CD4-positive, alpha-beta T cell (primary cell): ENCODE measurements at places on chromosomes 1 and 21. TPM values are rescaled to one million over a fixed set of nuclear protein-coding genes. Genes with fewer than 3 reads are reported as not detected.

Gene LORICRIN
- not detected for total RNA-seq

Gene ZSWIM5
- 0.91 TPM for total RNA-seq

Gene GBP5
- 51.4 TPM for total RNA-seq

Gene NID1
- 0.08 TPM for total RNA-seq

Gene LENEP
- total RNA-seq = not detected

Gene PRR9
- total RNA-seq = not detected

Gene CR1L
- not detected for total RNA-seq

Gene FCRL2
- total RNA-seq = 0.20 TPM

Gene S100A7
- not detected for total RNA-seq

Gene AADACL3
- total RNA-seq = not detected

Gene C1QB
- not detected for total RNA-seq

- H3K27me3 ChIP-seq = peaks cover 5% of the 10 kb centered on the region
- no peak overlapping the region for H3K4me3 ChIP-seq
- H3K4me1 ChIP-seq = no peaks in the 10 kb centered on the region
- H3K36me3 ChIP-seq = no peaks in the 10 kb centered on the region
These were observed 6.9 kb downstream of the PTPRF start for GRCh38 chr1:43537423-43538142.

DNA sequence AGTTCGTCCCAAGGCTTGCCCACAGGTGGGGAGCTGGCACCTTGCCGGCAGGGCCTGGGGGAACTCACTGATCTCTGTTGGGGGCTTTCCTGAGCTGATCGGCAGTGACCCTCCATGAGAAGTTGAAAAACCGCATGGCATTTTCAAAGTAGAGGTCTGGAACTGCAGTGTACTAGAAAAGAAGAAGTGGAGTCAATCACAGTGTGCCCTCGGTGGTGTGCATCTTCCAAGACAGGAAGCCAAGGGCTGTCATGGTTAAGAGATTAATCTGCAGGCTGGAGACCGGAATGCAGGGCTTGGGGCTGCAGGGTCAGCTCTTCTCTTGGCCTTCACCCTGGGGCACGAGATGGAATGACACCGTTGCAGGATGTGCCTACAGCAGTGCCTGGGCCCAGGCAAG lies 56.8 kb downstream of the ECE1 start:
- no peaks in the 10 kb centered on the region for H3K27me3 ChIP-seq
- H3K4me3 ChIP-seq = no peak overlapping the region
- no peaks in the 10 kb centered on the region for H3K4me1 ChIP-seq
- DNase-seq = no peak
- H3K27ac ChIP-seq = no peak overlapping the region

- no peak overlapping the region for H3K4me3 ChIP-seq
- H3K36me3 ChIP-seq = no peaks in the 10 kb centered on the region
- no peaks in the 10 kb centered on the region for H3K27me3 ChIP-seq
- H3K27ac ChIP-seq = no peak overlapping the region
- no peak for DNase-seq
These were observed 24.1 kb downstream of the FAM177B start for GRCh38 chr1:222761083-222761482.

DNA sequence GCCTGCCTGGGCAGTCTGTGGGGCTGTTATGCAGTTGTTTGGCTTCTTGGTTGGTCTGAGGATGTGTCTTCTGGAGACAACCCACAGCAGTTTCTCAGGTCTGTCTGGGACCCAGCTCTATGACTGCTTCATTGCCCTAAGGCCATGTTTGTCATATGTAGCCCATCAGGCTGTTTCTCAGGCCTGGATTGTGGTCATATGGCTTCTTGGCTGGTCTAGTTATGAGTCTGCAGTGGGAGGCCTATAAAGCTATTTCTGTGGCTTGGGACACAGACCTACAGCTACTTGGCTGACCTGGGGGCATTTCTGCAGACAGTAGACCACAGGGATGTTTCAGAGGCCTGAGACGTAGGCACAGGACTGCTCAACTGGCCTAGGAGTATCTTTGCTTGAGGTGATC lies 41.5 kb downstream of the CHIA start:
- H3K27ac ChIP-seq = no peak overlapping the region
- DNase-seq = no peak
- H3K27me3 ChIP-seq = no peaks in the 10 kb centered on the region
- peaks cover 8% of the 10 kb centered on the region for H3K4me1 ChIP-seq

DNA sequence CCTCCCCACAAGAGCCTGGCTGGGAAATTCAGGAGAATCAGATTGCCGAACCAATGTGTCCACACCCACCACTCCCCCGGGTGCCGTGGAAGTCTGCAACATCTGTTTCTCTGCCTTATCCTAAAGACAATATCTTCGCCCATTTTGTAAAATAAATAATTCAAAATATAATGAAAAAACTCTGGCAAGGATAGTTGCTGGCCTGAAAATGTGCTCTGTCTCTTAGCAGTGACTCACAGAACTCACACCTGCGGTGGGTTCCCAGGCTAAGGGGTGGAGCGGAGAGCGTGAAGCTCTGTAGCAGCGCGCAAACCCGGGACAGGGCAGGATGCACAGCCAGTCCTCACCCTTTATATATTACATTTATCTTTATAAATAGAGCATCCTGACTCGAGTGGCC lies 99.9 kb downstream of the COLGALT2 start:
- H3K27me3 ChIP-seq = no peaks in the 10 kb centered on the region
- no peak for DNase-seq
- no peak overlapping the region for H3K4me3 ChIP-seq

- DNase-seq = no peak
- no peaks in the 10 kb centered on the region for H3K4me1 ChIP-seq
- no peaks in the 10 kb centered on the region for H3K27me3 ChIP-seq
- H3K36me3 ChIP-seq = no peaks in the 10 kb centered on the region
- no peak overlapping the region for H3K4me3 ChIP-seq
- no peak overlapping the region for H3K27ac ChIP-seq
These were observed 255.9 kb downstream of the NFIA start for GRCh38 chr1:61337981-61338848.

DNA sequence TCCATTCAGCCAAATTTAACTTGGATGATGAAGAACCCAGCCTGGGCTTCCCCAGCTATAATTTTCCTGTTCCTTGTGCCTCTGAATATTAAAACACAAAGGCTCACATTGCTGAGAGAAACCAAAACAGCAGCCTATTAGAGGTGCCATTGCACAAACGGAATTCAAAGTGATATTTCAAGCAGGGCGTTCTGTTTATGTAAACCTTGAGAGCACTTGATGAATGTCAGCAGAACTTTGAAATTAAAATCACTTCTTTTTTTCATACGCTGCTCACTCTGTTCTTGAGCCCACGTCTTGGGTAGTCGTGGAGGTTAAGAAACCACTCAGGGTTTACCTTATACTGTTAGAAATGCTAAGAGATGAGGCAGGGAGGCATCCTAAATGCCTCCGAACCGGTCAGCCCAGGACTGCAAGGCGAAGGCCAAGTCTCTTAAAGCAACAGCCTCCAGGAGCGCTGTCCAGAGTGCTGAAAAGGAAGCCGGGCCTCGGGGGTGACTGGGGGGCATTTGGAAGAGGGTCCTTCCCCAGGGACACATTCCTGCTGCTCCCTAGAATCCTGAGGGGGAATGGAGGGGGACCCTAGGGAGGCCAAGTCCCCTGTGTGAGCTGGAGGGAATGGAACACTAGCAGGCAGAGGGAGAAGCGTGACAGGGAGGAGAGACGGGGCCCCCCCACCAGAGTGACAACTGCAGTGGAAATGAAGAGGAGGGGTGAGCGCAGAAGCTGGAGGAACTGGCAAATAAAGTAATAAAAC lies 154.8 kb upstream of the VAMP3 start:
- no peaks in the 10 kb centered on the region for H3K4me1 ChIP-seq
- no peaks in the 10 kb centered on the region for H3K27me3 ChIP-seq
- no peak for DNase-seq
- no peak overlapping the region for H3K27ac ChIP-seq
- H3K36me3 ChIP-seq = no peaks in the 10 kb centered on the region

DNA sequence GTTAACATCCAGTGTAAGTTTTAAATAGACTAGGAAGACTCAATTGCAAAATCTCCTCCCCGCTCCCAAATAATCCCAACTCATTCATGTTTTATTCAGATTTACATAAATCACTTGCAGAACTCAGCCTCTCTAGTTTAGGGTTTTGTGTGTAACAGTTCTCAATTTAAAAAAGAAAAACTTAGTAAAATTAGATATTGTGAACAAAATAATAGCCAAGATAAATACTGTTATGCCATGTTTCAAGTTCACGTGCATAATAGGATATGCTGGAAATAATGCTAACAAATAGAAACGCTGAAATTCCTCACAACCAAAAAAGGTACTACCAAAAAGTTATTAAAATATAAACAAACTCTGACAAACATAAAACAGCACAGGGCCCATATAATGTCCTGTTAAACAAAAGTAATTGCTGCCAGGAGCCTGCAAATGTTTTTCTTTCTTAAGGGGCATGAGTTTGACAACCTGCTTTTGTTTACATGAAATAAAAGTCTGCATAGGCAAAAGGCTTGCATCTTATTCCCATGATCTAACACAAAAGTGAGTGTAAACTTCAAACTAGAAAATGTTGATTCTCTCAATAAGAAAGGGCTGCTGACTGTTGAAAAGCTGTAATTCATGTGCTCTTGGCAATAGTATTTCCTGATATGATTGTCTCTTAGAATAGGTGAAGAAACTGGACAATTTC lies 2.9 kb downstream of the SERTAD4 start:
- no peak overlapping the region for H3K4me3 ChIP-seq
- H3K27ac ChIP-seq = no peak overlapping the region
- no peak for DNase-seq
- H3K4me1 ChIP-seq = peaks cover 16% of the 10 kb centered on the region
- peaks cover 38% of the 10 kb centered on the region for H3K27me3 ChIP-seq

DNA sequence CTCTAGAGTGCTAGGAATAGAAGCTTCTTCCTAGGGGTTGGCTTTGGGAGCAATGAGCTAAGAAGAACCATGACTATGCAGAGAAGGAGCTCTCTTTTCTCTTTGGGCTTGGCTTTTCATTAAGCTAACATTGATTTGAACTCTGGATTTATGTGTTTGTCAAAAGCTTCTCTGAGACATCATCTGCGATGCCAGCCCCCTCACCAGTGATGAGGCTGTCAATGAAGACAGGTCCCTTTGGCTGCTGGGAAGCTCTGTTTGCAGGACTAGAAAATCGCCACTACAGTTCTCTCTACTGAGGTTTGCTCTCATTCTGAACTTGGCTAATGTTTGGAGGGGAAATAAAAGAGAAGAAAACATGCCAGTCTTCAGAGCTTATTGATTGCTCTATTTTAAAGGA lies 185.0 kb downstream of the PCP4 start:
- no peaks in the 10 kb centered on the region for H3K4me1 ChIP-seq
- DNase-seq = no peak
- no peak overlapping the region for H3K27ac ChIP-seq
- H3K36me3 ChIP-seq = no peaks in the 10 kb centered on the region
- H3K4me3 ChIP-seq = no peak overlapping the region

DNA sequence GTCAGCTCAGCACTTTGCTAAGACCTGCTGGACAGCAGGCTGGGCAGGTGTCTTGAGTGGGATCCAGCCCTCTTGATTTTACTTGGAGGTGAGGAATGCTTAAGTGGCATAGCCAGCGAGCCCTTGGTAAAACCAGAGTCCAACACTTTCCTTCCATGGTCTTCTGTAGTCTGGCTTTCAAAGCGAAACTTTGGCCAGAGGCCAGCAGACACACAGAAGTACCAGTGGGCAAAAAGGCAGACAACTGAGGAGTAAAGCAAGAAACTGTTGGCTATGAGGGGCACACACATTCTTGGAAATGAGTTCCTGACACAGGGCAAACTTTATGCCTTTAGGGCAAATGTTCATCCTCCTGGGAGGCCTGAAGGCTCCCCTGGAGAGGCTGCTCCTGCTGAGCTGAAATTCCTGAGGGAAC lies 281.0 kb upstream of the POU3F1 start:
- no peak overlapping the region for H3K27ac ChIP-seq
- no peaks in the 10 kb centered on the region for H3K36me3 ChIP-seq
- no peak for DNase-seq
- H3K27me3 ChIP-seq = peaks cover 18% of the 10 kb centered on the region

DNA sequence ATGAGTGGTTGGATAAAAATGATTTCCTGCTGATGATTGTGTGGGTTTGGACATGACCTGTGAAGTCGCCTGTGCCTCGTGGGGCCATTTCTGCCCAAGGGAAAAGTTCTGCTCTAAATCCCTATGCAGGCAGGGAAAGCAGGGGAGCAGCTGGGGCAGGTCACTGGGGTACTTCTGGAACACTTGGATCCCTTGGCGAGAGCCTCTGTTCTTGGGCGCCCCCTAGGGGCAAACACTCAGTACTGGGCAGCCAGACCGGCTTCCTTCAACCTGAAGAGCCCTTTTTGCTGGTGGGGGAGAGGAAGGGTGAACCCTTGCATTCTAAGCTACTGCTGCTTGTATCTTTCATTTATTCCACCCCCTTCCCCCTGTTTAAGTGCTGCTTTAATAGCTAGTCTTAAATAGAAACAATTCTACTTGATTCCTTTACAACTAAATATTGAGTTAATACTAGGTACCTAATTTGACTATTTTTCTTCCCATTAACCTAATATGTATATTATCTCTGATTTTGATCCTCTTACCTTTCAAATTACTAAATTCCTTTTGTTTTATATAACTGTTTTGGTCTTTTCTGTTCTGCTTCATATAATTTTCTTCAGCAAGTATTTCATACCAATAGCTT lies 5.1 kb upstream of the CLEC20A start:
- H3K4me1 ChIP-seq = peaks cover 2% of the 10 kb centered on the region
- H3K27me3 ChIP-seq = peaks cover 8% of the 10 kb centered on the region
- no peak overlapping the region for H3K4me3 ChIP-seq
- no peaks in the 10 kb centered on the region for H3K36me3 ChIP-seq
- peak; percentile 14 for DNase-seq

DNA sequence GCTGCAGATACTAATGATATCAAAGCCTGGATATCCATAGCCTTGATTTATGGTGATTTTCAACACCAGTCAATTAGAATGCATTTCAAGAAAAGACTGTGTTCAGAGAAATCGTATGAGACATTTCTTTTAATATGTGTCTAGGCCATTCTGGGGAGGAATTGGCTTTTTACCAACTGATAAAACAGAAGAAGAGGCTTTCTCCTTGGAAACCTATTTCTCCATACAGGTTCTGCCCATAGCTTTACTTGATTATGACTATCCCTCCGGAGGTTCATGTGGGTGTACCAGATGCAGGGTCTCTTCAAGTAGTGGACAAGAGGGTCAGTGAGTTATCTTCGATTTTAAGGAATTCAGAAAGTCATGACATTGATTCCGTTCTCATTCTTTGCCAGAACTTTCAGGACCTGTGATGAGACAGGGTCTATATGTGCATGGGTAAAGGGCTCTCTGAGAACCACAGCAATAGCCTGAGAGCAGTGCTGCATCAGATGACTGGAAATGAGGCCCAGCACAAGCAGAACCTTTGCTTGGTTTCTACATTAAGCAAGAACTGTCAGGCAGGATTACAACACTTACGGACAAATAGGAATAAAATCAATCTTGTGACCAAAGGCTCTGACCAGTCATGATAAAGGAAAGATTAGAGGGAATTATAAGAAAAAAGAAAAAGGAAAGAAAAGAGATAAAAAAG lies 263.7 kb upstream of the SGIP1 start:
- no peak for DNase-seq
- no peaks in the 10 kb centered on the region for H3K27me3 ChIP-seq
- no peak overlapping the region for H3K27ac ChIP-seq

GRCh38 chr1:244965185-244966030 lies 101.1 kb upstream of the HNRNPU start:
- no peaks in the 10 kb centered on the region for H3K27me3 ChIP-seq
- H3K4me3 ChIP-seq = no peak overlapping the region
- no peak for DNase-seq

GRCh38 chr1:151146072-151146411 lies 389 bp downstream of the SEMA6C start:
- peak overlapping the region; percentile 81 for H3K4me3 ChIP-seq
- H3K27ac ChIP-seq = no peak overlapping the region
- no peak for DNase-seq
- peaks cover 26% of the 10 kb centered on the region for H3K4me1 ChIP-seq
- no peaks in the 10 kb centered on the region for H3K36me3 ChIP-seq

- H3K4me1 ChIP-seq = peaks cover 4% of the 10 kb centered on the region
- DNase-seq = no peak
- H3K36me3 ChIP-seq = no peaks in the 10 kb centered on the region
- no peak overlapping the region for H3K27ac ChIP-seq
- peaks cover 4% of the 10 kb centered on the region for H3K27me3 ChIP-seq
These were observed 276.8 kb upstream of the C1orf174 start for GRCh38 chr1:4176841-4177240.
